Motor neuron (in vitro differentiated cells): ENCODE measurements at places on chromosomes 2 and 18. TPM values are rescaled to one million over a fixed set of nuclear protein-coding genes. Genes with fewer than 3 reads are reported as not detected.
A peak's percentile ranks its signal among the peaks of the same experiment; 100 is the strongest.

- no peak for ATAC-seq
Observed at GRCh38 chr2:123047186-123047585, 977.9 kb upstream of the CNTNAP5 start.

Gene EML6
- total RNA-seq, result 15.5 and 20.0 TPM in 2 replicates

- ATAC-seq, result peak; percentile 89
Observed at GRCh38 chr2:196171248-196171871, at the start of gene STK17B. Gene STK17B, minus strand, starts transcription at chr2:196171578. Its CDS starts 8,195 bp downstream, at chr2:196163383.

DNA sequence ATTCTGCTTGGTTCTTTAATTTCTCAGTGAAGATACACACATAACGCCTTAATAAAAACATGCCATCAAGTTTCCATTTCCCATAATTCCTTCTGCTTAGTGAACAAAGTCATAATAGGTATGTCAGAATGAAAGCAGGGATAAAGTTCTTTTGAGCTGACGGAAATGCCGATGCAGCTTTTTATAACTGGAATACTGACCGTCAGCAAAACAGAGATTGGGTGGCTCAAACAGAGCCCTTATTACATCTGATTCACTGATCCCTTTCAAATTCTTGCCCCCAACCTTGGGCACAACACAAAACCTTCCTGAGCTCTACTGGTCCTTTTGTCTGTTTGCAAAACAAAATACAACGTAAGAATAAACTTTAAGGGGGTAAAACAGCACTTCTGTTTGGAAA lies 140.4 kb downstream of the CDH2 start:
- ATAC-seq, result peak; percentile 79

GRCh38 chr2:216160786-216161185 lies 51.6 kb downstream of the XRCC5 start:
- ATAC-seq, result no peak

Gene NT5DC4
- total RNA-seq, result 0.52 and 1.7 TPM in 2 replicates

Gene RNU2-63P
- 11.7 and 12.0 TPM in 2 replicates for total RNA-seq

DNA sequence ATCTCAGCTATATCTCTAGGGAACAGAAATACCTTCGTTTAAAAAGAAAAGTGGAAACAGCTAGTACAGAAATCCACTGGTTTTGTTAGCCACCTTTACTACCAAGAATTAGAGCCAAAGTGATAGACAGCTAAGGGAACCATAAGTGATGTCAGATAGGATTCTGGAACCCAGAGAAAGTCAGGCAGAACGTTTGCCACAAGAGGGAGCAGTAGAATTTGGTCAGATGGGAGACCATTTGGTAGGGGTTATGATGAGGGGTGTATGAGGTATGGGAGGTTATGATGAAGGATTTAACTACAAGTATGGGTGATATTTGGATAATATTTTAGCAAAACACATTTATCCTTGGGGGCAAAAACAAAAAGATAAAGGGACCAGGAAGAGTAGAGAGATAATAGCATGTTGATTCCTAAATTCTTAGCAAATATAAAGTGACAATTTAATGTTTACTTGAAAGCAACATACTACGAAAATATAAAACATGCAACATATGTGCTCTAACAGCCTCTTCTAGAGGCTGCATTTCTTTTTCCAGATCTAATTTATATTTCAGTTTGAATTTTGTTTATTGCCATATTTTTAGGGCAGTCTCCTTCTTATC lies 3.3 kb downstream of the SLC8A1 start:
- ATAC-seq, result peak; percentile 9

DNA sequence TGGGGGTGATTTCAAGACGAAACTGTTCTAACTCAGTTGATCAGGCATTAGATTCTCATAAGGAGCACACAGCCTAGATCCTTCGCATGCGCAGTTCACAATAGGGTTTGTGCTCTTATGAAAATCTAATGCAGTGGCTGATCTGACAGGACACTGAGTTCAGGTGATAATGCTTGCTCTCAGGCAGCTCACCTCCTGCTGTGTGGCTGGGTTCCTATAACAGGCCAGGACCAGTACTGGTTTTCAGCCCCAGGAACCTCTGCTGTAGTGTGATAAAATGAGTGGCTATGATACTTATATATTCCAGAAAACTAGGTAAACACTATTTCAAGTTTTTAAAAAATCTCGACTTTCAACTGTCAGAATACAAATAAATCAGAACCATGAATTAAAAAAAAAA lies 271.4 kb downstream of the GALNT13 start:
- ATAC-seq, result no peak

DNA sequence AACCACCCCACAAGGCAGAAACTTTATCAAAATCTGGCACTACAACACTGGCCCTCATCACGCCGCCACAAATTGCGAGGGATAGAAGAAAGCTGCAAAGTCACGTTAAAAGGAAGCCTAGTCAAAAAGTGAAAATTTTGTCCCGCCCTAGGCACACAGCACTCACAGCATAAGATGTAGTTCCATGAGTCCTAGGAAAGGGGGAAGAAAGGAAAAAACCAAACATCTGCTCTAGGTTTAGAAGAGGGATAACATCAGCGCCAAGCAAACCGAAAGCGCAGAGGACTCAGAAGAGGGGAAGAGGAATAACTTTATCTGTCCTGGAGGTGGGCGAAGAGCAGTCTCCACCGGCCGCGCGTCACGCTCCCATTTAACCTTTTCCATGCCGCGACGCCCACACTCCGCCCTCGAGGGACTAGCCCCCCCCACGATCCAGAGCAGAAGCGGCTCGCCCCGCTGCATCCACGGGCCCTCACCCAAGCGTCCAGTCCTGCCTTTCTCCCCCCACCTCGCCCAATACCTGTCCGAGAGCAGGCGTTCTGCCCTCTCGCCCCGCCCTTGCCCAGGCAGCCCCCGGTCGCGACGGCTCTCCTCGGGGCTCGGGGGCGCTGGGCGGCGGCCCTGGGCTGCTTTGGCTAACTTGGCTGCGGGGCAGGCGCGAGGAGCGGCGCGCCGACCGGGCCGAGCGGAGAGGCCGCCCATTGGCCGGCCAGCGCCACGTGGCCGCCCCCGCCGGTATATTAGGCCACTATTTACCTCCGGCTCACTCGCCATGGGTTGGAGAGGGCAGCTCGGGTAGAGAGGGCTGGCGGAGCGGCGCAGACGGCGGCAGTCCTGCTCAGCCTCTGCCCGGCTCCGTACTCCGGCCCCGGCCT lies at the start of gene HOXD1:
Gene HOXD1 (plus strand): TSS at position 770 of the 875 bp plus-strand sequence. CDS start 134 bp downstream, outside the sequence.
- peak; percentile 91 for ATAC-seq

DNA sequence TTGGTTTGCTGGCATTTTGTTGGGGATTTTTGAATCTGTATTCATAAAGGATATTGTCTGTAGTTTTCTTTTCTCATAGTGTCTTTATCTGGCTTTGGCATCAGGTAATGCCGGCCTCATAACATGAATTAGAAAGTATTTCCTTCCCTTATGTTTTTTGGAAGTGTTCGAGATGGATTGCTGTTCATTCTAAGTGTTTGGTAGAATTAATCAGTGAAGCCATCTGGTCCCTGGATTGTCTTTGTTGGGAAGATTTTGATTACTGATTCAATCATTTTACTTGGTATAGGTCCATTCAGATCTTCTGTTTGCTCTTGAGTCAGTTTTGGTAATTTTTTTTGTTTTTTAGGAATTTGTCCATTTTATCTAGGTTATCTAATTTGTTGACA lies 22.3 kb downstream of the KIAA1328 start:
- no peak for ATAC-seq

DNA sequence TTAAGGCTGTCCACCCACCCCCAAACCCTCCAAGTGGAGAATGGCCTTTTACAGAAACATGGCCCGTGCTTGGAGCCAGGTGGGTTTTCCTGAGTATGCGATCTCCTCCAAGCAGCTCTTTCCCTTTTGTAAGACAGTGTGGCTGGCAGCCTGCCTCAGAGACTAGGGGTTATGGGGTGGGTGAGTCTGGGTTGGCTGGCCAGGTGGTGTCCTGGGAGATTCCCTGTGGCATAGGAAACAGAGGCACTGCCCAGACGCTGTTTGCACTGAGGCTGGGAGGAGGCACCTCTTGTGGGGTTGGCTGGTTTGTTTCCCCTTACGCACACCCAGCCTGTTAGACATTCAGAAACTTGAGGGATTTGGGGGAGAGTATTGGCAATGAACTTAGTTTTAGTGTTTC lies 82.3 kb upstream of the MCFD2 start:
- no peak for ATAC-seq

DNA sequence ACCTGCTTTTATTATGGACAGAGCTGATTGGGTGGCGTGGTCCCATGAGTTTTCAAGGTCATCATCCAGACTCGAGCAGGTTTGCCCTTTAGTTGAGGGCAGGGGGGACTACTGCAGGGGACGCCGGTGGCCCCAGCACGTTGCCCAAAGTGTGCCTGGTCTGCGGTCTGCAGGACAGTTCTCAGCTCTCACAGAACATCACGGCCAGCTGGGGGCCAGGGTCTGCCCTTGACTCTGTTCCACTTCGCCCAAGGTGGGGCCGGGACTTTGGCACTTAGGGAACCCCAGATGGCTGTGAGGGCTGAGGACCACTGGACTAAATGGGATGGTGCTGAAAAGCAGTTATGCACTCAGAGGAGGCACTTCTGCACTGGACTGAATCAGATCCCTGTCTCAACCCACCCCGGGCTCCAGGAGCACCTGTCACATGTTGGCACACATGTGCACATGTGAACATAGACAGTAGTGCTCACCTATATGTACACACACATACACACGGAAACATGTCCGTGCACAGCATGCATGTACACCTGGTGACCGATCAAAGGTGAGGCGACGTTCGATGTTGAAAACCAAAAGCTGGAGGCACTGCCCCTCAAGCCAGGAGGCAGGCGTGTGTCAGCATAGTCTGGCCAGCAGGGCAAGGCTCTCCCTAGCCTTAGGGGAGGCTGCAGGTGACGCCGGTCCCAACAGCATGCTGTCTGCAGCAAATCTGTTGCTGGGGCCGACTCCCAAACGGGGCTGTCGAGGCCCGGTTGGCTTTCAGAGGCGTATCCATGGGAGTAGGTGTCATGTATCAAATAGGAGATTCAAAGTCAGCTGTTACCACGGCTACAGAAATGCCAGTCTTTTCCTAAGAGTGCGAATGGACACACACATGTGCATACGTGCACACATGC lies 10.2 kb downstream of the ANO7 start:
- ATAC-seq, result peak; percentile 39

Gene UGT1A3
- 0.24 TPM in 1 of 2 replicates, not detected in the other for total RNA-seq

DNA sequence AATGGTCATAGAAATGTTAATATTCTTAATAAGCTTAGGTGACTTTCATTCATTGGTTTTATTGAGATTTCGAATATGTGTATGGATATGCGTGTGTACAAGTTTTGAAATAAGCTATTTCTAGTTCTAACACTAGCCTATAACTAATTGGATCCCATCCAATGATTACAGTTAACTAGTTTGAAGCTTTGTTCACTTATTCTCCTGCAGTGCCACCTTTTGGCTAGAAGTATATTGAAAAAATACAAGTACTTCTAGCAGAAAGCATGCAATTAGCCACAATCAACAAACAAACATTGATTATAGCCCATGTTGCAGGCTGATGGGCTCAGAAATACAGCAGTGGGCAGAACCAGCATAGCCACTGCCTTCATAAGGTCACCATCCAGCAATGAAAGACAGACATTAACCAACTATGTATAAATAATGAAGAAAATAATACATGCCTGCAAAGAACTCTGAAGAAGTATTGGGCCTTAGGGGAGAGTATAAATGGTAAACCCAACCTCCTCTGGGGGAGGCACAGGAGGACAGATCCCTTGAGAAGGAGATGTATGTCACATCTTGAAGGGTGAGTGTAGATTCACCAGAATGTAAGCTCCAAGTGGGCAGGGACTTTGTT lies 5.1 kb upstream of the PIEZO2 start:
- no peak for ATAC-seq

Gene ATOH8
- 2.9 and 3.1 TPM in 2 replicates for total RNA-seq

- no peak for ATAC-seq
Observed at GRCh38 chr18:34609986-34610648, 100.0 kb upstream of the DTNA start.

Gene COLEC12
- total RNA-seq, result 2.8 and 2.9 TPM in 2 replicates

Gene CCL20
- 0.16 and 0.44 TPM in 2 replicates for total RNA-seq

- no peak for ATAC-seq
Observed at GRCh38 chr18:57505231-57505630, 70.1 kb downstream of the ONECUT2 start.

Gene SP110
- total RNA-seq, result 1.6 and 1.8 TPM in 2 replicates

Gene ANO7
- total RNA-seq, result 0.54 and 1.5 TPM in 2 replicates

DNA sequence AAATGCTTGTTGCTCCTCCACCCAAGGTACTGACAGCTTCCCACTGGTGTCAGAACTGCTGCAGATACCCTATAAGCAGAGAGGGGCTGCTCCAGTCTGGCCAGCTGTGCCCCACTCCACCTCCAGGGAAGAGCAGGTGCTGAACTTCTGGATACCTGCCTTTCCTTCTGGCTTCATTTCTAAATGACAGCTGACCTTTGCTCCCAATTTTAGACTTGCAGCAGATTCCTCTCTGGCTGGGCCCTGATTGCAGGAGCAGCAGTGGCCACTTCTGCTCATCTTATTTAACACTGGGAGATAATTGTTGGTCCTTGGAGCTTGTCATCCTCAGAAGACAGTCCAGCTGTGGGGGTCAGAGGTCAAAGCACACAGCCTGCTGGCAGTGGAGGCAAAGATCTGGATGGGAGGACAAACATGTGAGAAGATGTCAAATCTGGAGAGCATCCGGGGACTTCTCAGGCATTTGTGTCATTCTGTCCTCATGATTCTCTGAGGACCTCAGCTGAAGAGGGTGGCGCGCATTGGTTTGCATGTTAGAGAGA lies 38.9 kb downstream of the SETBP1 start:
- ATAC-seq, result no peak

DNA sequence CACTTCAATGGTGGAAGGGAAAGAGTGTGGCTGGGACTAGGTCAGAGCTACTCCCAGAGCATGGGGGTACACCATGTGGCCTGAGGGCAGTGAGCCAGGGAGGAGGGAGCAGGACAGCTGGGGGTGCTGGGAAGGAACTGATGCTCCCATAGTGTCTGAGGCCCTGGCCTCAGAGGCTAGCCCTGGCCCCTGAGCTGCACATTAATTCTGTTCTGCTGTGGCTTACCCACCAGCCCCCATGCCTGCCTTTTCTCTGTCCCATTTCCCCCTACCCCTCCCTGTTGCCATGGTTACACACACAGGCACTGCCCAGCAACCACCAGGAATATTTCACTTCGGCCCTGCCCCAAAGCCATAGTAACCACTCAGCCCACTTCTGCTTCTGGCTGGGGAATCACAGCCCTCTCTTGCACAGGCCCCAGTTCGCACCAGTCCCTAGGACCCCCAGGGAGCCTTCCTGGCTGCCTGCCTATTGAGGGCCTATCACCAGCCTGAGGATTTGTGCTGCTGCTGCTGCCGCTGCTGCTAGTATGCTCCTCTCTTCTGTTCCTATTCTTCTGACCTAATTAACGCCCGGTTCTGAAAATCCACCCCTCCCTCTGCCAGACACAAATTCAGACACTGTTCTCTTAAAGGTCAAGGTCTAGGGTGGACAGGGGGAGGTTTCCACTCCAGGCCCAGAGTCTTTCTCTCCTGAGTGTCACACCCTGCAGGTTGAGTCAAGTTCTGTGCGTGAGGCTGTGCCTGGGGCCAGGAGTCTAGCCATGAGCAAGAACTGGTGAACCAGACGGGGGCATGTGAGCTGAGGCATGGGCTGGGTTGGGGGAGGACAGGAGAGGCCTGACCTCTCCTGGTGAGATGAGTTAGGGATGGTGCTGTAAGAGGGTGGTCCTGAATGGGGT lies 87.1 kb upstream of the MCFD2 start:
- ATAC-seq, result peak; percentile 91

- ATAC-seq, result no peak
Observed at GRCh38 chr18:48364146-48364545, 45.0 kb downstream of the ZBTB7C start.

Gene NOL4
- total RNA-seq, result 16.9 and 18.3 TPM in 2 replicates

- no peak for ATAC-seq
Observed at GRCh38 chr2:144379851-144380311, 140.0 kb downstream of the ZEB2 start.

- ATAC-seq, result no peak
Observed at GRCh38 chr2:228352048-228352447, 170.6 kb upstream of the SPHKAP start.
